ENCODE measurements at places on chromosomes 5 and 9. TPM values are rescaled to one million over a fixed set of nuclear protein-coding genes. Genes with fewer than 3 reads are reported as not detected.

GRCh38 chr9:137647096-137647714, 28.4 kb downstream of the EHMT1 start:
- DNase-seq: no peak

GRCh38 chr9:105912863-105913516, 218.6 kb downstream of the TMEM38B start:
- no peak for DNase-seq

- DNase-seq: no peak
These were observed 138.3 kb upstream of the SHB start for GRCh38 chr9:38207247-38207778.

GRCh38 chr9:121819428-121820231, 168.2 kb downstream of the DAB2IP start:
- DNase-seq: no peak

DNA sequence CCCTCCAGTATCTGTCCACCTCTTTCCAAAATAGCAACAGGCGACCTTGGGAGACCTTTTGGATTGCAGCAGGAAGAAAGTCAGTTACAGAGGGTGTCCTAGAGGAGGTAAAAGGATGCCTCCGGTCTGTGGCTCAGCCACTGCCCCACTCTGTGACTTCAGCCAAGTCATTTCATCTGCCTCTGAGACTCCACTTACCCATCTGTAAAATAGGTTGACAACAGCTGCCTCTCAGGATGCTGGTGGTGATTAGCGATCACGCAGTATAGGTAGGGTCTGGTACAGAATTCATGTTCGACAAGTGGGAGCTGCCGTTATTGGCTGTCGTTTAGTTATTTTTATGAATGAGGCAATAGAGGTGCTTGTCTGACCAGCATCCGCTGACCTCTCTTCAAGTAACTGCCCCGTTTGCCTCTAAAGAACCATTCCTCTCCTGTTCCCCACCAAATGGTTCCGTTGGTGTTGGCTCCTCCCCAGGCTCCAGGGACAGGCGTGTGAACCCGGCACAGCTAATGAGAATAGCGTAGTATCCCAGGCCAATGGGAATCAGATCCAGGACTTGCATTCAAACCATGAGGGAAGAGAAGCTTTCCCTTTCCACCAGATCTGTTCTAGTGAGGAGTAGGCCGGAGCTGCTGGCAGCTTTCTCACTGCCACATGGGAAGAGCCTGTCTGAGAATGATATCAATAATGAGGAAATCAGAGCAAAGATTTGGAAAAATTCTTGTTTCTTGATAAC, 64.1 kb downstream of the SMIM23 start:
- no peak for DNase-seq

- DNase-seq: peak; percentile 87
These were observed 208.2 kb downstream of the SEC61B start for GRCh38 chr9:99430301-99430700.

- DNase-seq: no peak
These were observed 60.9 kb upstream of the SMARCA2 start for GRCh38 chr9:1954238-1954637.

GRCh38 chr5:102789469-102789868, 34.4 kb downstream of the PAM start:
- no peak for DNase-seq

DNA sequence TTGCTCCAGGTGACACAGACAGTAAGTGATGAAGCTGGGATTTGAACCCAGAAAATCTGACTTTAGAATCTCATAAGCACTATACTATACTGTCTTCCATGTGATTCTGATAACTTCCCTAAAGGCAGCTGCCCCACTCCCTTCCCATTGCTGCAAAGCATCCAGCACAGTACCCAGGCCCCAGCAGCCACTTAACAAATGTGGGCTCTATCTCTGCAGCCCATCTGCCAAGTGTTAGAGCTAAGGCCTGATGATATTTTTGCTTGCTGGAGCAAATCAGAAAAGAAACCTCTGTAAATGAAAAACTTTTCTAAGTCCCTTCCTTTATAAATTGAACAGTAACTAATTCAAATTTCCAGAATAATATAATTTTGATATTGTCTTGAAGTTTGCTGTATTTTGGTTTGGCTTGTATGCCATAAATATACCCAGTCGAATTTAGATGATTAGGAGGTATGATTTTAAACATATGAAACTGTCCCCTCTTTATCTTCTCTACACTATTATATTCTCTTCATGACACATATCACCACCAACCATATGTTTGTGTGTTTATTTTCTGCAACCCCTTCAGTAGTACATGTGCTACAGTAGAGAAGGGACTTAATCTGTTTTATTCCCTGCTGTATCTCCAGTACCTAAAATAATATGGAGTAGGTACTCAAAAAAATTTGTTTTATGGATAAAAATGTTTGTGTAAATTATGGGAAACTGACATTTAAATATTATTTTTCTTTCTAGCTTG, 63.8 kb downstream of the SMIM15 start:
- DNase-seq: no peak

Gene ZNF346
- 64.9 TPM for total RNA-seq

Gene KDM3B
- 64.8 TPM for total RNA-seq

Gene FOXD4L3
- total RNA-seq: not detected

Gene SLC6A7
- total RNA-seq: not detected

Gene PCDHB13
- 1.3 TPM for total RNA-seq

Measured in SJSA1 (cell line).